SW480 (cell line): ENCODE measurements at places on chromosomes 6 and 20.

DNA sequence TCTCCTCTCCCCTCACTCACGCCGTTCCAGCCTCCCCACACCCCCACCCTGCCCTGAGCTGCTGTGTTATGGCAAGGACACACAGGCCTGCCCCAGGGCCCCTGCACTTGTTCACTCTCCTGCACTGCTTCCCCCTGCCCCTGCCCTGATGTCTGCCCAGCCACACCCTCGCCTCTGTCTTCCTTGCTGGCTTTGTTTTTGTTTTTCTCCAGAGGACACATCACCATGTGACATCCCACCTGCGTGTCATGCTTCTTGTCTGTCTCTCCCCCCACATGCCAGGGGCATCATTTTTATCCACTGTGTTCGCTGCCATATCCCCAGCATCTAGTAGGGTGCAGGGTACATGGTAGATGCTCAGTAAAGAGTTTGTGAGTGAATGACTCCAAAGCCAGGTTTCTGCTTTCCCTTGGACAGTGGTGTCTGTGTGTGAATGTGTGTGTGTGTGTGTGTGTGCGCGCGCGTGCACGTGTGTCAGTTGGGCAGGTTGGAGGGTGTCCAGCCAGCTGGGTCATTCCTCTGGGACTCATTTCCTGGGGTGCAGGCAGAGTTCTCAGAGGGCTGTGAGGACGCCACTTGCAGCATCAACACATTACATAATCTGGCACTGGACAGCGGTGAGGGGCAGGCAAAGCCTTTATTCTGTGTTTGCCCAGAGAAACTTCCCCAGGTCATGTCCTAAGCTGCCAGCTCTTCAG, 60.6 kb downstream of the STK35 start:
- no peak for DNase-seq

- DNase-seq = no peak
Observed at GRCh38 chr20:25022680-25023079, 30.1 kb upstream of the APMAP start.

DNA sequence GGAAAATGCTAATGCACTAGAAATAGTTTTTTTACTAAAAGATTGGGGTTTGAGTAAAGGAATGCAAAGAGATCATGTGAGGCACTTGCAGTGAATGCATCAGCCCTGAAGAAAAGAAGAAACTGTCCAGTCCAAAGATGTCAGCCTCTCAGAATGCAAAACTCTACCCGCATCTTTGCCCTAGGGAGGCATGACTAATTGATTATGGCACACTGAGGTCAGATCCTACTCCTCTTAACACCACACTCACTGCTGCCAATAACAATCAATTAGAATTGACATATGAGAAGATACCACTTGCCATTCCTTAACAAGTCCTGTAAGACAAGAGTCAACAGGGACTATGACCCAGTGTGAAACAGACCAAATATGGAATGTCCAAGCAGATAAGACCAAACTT, 262.3 kb upstream of the PLN start:
- DNase-seq = no peak

DNA sequence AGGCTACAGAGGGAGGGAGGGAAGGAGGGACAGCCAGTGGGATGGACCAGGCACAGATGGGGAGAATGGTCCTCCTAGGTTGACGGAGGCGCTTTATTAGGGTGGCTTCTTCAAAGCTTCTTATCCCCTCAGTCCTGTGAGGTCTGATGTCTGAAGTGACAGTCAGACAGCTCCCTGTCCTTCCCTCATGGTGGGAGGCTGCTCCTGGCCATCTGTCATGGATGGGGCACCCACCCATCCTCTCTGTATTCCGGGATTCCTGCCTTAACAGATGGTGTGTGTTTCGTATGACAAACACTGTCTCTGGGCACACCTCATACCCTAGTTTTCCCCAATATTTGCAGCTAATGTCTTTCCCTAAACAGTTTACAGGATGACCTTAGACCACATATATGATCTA, 7.9 kb downstream of the RIN2 start:
- no peak for DNase-seq

DNA sequence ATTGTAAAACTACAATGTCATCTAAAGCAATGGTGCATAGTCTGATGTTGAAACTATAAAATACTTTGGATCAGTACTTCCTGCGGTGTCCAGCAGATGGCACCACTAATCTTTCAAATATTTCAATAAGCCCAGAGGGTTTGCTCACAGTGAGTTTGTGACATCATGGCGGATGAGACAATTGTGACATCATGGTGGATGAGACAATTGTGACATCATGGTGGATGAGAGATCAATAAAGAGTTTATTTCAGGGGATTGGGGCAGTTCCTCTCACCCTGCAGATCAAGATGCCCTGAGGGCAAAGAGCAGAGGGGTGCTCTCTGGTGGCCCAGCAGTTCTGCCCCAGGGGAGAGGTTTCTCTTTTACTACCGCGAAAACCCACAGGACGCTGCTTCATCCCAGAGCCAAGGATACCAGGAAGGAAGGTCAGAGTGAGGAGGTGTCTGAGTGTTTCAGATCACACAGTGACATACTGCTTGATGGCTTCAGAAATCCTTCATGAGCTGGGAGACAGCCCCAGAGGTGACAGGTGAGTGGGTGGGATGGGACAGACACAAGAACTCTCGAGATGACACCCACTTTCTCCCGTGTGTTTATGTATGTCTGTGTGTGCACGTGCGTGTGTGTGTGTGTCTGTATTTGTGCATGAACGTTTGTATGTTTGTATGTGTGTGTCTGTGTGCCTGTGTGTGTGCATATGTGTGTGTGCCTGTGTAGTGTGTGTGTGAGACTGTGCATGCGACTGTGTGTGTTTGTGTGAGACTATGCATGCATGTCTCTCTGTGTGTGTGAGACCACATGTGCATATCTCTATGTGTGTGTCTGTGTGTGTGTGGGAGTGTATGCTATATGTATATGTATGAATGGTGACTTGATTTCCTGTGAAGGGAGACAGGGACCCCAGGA, 7.3 kb upstream of the ULBP2 start:
- peak; percentile 59 for DNase-seq

- peak; percentile 81 for DNase-seq
Observed at GRCh38 chr6:32666420-32667300, at the start of gene HLA-DQB1. Gene HLA-DQB1, minus strand, starts transcription at chr6:32666657. Its CDS starts 50 bp downstream, at chr6:32666607.

GRCh38 chr6:168194732-168195567, 115.9 kb upstream of the FRMD1 start:
- peak; percentile 36 for DNase-seq

- no peak for DNase-seq
Observed at GRCh38 chr6:92180090-92180489, 1239.3 kb downstream of the EPHA7 start.

DNA sequence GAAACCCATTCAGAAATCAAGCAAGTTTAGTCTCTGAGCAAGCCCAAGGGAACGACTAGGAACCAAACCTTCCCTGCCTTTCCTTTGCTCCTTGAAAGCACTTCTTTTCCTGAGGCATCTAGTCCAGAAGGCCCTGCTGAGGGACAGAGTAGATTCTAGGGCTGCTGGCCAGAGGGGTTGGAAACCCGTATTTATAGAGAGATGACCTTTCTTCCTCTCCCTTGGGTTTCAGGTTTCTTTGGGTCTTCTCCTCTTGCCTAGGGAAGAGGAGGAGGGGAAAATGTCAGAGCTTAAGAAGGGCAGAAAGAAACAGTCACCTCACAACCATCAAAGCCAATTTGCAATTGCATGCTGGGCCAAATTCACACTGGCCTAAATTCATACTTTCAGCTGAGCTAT, 5.8 kb downstream of the APOBEC2 start:
- DNase-seq = no peak

GRCh38 chr6:44534291-44534690, 146.8 kb downstream of the CDC5L start:
- DNase-seq = no peak

GRCh38 chr20:16007164-16007563, 566.1 kb downstream of the KIF16B start:
- DNase-seq = no peak

DNA sequence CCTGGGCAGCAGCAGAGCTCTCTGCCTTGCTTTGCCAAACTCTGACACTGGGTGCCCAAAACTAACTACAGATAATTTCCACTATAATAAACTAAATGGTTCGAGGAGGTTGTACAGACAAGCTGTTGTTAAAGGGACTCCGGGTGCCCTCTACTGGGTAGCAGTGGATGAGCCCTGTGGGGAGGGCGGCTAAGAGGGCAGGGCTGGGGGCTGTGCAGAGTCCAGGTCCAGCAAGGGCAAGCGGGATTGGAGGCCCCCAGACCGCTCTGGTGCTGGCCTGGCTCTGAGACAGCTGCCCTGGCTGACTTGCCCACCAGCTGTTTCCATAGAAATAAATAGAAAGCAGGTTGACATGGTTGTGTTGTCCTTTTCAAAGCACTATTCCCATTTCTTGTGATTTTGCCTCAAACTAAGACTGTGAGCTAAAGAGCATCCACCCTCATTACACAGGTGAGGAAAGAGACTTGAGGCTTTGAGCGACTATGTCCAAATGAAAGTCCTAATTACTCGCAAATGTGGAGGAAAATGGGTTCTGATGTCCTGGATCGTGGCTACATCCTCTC, 167.6 kb upstream of the CST7 start:
- peak; percentile 52 for DNase-seq

DNA sequence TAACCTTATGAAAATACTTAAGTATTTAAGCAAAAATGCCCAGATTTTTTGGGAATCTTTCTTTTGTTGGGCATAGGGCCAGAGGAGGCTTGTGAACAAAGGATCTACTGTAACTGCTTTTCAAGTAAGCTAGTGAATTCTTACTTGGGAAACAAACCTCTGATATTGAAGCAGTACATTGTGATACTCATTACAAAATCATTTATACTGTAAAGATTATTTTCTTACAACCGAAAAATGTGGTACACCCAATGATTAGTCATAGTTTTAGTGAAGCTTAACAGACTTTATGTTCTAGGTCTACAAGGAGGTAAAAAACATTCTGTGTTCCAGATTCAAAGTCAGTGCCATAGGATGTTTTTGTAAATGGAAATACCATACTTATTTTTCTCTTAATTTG, 272.9 kb upstream of the KCNQ5 start:
- DNase-seq = no peak

GRCh38 chr6:121405306-121405705, 30.1 kb upstream of the GJA1 start:
- DNase-seq = no peak

- DNase-seq = no peak
Observed at GRCh38 chr6:110351986-110352385, 6.2 kb downstream of the METTL24 start.

GRCh38 chr6:127100510-127101140, 17.8 kb upstream of the RSPO3 start:
- DNase-seq = peak; percentile 15

DNA sequence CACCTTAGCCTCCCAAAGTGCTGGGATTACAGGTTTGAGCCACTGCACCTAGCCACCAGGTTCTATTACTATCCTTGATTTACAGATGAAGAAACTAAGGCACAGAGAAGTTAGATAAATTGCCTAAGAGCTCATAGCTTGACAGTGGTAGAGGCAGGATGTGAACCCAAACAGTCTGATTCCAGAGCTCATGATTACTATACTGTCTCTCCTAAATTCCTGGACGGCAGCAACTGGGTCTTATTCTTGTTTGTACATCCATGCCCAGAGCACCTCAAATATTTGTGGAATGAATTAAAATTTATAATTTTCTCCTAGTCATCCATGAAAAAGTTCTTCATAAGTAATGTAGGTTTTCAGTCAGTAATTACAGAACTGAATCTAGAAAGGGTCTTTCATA, 15.1 kb downstream of the PDSS2 start:
- no peak for DNase-seq

DNA sequence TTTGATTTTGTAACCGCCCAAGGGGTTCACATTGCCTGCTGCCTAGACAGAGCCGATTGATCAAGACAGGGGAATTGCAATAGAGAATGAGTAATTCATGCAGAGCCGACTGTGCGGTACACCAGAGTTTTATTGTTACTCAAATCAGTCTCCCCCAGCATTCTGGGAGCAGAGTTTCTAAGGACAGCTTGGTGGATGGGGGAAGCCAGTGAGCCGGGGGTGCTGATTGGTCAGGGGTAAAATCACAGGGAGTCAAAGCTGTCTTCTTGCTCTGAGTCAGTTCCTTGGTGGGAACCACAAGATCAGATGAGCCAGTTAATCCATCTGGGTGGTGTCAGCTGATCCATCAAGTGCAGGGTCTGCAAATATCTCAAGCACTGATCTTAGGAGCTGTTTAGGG, 60.0 kb upstream of the EZR start:
- no peak for DNase-seq

- peak; percentile 85 for DNase-seq
Observed at GRCh38 chr20:62412194-62413024, 5.3 kb upstream of the CABLES2 start.

DNA sequence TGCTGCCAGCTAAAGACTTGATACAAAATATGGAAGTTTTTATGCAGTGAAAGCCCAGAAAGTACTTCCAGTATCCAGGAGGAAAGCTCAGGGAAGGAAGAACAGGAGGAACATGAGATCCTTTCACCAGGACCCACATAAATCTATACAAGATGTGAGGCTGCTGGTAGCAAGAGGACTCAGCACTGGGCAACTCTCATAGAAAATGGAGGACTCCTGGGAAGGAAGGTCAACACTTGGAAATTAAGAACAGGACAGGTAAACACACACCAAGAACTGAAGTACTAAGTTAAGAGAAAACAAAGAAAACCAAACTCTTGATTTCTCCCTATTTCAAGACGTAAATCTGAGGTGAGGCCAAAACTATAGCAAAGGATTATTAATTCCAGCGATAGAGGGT, 220.5 kb upstream of the HSF2 start:
- DNase-seq = no peak

DNA sequence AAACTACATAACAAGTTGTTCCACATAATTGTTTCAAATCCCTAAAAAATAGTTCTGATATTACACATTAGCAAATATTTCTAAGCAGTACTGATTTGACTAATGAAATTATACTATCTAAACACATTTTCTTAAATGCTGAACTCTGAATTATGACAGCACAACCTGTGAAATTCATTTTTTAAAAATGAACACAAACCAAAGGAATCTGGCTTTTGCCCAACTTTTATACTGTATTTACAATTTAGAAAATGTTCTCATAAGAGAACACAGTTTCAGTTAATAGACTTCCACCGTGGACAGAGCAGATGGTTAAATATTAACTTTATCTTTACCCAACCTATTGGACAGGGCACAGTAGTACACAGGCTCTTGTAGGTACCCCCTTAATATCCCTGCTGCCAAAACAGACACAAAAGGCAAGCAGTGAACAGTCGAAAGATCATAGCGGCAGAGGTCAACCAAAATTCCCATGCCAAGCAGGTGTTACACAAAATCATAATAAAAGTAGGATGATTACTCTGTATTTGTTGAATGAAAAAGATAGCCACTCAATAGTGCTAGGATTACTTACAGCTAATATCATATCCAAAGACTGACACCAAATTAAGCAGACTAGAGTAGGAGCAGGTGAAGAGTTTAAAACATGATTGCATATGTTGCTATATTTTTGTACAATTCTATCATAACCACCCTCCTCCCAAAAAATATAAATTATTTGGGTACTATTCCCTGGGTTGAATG, 122.5 kb downstream of the RNGTT start:
- DNase-seq = peak; percentile 14

GRCh38 chr6:151317103-151317994, 74.0 kb downstream of the ZBTB2 start:
- no peak for DNase-seq

DNA sequence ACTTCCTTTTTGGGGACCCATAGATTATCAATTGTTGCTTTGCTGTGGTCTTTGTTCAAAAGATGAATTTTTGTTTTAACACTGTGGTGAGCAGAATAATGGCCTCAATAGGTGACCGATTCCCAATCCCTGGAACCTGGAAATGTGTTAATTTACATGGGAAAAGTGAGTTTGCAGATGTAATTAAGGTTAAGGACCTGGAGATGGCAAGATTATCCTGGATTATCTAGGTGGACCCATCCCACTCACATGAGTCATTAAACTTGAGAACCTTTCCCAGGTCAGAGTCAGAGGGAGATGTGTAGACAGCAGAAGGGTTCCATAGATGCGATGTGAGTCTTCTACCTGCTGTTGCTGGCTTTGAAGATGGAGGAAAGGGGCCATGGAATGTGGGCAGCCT, 36.2 kb upstream of the HBS1L start:
- DNase-seq = no peak
